Caudate nucleus (tissue), 63 donors: ENCODE measurements at places on chromosomes 2 and 18.

GRCh38 chr2:15561574-15562344 lies 625 bp upstream of the NBAS start:
- DNase-seq, result peak; percentile 44

- no peak for DNase-seq
Observed at GRCh38 chr2:129923265-129924091, 56.0 kb upstream of the RAB6C start.

DNA sequence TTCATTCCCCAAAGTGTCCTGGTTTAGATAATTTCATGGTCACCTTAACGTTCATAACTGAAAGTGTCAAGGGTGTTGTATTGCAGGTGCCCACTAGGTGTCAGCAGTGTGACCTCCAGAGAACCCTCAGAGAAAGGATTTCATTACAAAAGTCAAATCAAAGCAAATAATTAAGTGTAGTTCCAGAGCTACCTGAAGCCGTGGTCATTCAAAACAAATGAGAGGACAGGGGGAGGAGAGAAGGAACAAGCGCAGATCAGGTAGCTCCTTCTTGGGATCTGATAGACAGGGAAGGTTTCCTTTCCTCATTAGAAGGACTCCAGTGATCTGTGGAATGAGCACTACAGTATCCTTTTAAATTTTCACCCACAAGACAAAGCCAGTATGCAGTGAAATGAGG lies at the start of gene SLC9A4:
Gene SLC9A4, plus strand, starts transcription at position 207 of the 400 bp plus-strand sequence. CDS start 534 bp downstream, outside the sequence.
- no peak for DNase-seq

DNA sequence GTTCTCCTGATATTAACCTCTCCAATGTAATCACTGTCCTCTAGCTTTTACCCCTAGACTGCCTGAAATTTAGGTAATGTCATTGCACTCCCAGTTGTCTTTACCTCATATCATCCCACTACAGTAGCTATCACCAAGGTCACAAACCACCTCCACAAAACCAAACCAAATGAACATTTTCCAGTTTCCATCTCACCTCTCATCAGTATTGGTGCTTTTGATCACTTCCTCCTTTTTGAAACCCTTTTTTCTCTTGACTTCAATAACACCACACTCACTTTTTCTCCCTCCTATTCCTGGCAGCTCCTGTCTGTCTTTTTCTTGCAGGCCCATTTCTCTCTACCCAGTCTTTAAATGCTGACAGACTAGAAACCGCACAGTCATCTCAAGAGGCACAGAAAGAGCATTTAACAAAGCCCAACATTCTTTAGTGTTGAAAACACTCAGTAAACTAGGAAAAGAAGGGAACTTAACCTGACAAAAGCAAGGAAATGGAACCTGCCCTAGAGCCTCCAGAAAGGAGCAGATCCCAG lies 95.9 kb upstream of the SIX2 start:
- DNase-seq, result no peak

- DNase-seq, result no peak
Observed at GRCh38 chr18:57784034-57784800, 18.9 kb downstream of the ATP8B1 start.

DNA sequence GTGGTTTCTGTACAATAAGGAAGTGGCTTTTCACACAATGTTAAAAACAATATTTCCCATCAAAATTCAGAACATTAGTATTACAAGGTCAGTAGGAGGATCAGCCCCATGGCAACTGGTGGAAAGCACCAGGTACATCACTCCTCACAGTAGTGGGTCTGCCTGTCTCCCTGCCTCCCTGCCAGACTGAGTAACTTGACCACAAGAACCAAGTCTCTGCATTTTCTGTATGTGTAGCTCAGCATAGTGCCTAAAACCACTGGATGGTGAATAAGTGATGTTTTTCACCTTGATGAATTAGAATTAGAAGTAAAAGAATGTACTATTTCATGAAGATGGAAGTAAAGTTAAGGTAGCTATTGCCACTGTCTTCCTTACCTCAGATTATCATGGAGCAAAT lies 4.1 kb upstream of the WDR7 start:
- DNase-seq, result no peak

GRCh38 chr2:54783349-54783748 lies 59.9 kb downstream of the EML6 start:
- no peak for DNase-seq

GRCh38 chr2:237140689-237141285 lies 55.1 kb downstream of the COPS8 start:
- DNase-seq, result no peak

DNA sequence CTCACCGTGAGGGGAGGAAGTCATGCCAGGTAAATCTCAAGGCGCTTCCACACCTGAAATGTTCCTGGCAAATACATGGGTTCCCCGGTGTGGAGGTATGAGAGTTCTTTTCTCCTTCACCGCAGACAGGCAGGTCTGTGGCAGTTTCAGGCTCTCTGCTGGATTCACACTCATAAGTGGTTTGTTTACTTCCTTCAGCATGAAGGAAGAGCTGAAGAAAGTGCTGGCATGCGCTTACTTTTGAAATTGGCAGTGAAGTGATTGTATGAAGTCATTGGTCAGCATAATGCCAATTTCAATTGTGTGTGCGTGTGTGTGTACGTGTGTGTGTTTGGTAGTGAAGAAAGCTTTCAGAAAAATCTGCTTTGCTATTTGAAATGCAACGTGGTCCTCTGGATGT lies 43.4 kb downstream of the RNF144A start:
- DNase-seq, result no peak

DNA sequence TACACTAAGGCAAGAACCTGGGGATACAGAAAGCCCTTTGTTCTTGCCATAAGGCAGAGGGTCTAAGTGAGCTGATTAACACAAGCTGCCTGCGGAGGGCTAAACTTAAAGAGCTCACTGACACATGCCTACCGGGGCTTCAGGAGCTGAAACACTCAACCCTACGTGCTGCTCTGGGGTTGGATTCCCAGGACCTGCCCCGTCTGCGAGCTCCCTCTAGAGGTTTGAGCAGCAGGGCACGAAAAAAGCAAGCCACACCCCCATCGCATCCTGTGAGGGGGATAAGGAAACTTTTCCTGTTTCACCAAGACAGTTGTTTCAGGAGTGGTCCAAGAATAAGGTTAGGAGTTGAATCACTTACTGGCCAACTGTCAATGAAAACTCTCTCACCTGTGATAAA lies 562.1 kb downstream of the TMX3 start:
- no peak for DNase-seq

DNA sequence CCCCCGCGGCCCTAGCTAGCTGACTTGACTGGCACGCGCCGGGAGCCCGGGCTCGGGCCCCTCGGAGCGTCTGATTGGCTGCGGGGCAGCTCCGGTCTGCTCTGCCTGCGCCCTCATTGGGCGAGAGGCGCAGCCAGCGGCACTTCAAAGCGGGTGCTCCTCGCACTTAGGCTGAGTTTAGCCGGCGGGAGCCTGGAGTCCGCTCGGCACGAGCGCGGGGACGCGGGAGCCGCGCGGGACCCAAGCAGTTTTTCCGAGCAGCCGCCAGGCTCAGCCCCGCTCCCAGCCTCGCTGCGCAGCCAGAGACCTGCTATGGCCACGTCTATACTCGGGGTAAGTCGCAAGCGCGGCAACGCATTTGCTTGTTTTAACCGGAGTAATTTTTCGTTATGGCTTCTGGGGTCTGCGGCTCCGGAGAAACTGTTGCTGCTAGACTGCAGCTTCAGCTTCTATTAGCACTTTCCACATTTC lies at the start of gene SP9:
Gene SP9, plus strand, starts transcription at position 174 of the 471 bp plus-strand sequence. Its CDS starts 139 bp downstream, at position 313.
- no peak for DNase-seq

- no peak for DNase-seq
Observed at GRCh38 chr2:157246765-157247407, 10.6 kb upstream of the GALNT5 start.

DNA sequence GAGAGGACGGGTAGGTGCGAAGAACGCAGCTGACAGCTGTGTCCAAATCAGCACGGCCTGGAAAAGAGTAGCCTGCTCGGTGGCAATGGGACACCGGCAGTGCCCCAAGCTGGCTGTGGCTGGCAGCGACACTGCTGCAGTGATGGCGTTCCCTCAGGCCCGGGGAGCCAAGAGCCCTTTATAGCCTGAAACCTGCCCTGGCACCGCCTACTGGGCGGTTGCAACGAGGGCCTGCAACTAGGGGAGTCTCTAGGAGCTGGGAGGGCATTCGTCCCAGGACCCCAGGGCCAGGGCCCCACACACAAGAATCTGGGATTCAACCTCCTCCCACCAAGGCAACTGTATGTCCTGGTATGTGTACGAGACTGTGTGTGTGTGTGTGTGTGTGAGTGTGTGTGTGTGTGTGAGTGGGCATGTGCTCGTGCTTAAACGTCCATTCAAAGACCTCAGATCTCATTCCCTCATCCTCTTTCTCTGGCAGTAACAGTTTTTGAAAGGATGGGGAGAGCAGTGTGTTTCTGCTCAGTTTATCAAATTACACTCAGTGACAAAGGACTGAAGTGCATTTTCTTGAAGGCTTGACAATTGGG lies 6.8 kb upstream of the CYP26B1 start:
- no peak for DNase-seq

DNA sequence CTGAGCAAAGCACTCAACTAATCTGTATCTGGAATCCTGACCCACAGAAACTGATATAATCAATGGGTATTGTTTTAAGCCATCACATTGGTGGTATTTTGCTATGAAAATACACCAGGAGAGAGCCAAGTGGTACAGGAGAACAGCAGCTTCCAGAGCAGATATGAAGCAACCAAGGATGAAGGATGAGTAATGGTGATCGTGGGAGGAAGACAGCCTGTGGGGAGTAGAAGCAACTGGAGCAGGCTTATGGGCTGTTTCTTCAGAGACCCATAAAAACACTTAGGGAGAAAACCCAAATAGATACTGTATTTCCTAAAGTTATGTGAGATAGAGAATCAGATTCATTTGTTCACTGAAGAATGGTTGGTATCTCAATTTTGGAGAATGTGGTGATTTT lies 330.8 kb downstream of the NUP35 start:
- DNase-seq, result no peak

DNA sequence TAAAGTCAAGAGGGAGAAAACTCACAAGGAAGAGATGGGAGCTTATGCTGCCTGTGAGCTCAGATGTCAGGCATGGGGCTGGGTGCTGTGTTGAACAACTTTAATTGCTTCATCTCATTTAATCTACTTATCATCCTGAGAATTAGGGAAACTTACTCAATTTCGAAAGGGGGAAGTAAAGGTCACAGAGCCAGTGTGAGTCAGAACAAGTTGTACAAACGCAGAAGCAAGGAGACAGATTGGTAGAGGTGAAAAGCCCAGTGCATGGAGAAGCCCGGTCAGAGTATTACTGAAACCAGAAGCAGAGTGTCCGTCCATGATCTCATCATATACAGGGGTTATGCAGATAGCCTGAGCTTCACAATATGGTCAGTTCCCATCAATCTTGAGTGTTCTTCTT lies 281.1 kb upstream of the POU3F3 start:
- DNase-seq, result no peak

DNA sequence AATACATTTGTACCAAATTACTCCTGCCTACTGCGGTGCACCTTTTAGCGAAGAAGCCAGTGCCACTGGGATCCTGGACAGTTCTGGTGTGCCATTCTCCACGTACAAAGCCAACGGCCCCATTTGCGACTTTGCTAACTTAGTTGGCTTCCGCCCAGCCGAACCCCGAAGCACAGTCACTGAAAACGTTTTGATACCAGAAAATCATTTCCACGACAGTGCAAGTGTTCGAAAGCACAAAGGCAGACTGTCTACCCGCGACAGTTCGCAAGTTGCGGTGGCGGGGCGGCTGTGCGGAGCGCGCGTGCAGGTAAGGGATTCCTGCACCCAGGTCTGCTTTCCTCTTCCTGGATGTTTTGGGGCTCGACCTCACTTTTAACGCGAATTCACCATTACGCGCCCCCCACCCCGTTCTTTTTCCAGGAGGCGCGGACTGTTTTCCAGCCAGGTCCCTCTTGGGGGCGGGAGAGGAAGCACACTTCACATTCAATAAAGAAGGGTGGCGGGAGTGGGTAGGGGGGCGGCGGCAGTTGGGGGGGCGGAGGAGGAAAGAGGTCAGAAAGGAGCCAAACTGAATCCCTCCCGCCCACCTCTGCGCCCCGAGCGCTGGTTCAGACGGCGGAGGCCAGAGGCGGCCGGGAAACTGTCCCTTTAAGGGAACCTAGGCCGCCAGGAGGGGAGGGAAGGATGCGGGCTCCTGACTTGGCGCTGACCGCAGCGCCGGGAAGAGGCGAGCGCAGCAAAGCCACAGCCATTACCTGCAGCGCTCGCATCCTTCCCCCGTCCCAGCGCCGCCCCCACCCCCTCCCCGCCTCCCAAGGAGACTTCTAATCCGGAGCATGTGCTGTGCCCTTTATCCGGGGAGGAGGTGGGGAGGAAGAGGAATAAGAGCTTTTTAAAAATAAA lies 107.4 kb upstream of the KCTD1 start:
- no peak for DNase-seq

DNA sequence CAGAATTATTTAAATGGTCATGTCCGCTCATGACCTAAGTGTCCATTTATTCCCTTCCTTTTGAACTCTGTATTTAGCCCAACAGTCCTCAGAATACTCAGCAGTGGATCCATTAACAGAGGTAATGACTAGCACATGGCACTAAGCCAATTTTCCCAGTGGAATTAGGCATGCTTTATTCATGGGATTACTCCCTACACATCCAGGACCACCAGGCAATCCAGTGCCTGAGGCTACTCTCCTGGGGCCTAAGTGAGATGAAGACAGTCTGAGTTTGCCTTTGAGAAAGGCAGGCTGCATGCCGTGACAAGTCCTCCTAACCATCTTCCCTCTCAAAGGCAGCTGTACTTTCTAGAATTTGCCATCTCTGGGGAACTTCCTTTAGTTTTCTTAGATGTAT lies 128.6 kb downstream of the SPOPL start:
- DNase-seq, result no peak

- no peak for DNase-seq
Observed at GRCh38 chr2:190053426-190053825, 9.1 kb downstream of the MSTN start.

GRCh38 chr2:54258166-54258565 lies 2.1 kb upstream of the TSPYL6 start:
- DNase-seq, result no peak

DNA sequence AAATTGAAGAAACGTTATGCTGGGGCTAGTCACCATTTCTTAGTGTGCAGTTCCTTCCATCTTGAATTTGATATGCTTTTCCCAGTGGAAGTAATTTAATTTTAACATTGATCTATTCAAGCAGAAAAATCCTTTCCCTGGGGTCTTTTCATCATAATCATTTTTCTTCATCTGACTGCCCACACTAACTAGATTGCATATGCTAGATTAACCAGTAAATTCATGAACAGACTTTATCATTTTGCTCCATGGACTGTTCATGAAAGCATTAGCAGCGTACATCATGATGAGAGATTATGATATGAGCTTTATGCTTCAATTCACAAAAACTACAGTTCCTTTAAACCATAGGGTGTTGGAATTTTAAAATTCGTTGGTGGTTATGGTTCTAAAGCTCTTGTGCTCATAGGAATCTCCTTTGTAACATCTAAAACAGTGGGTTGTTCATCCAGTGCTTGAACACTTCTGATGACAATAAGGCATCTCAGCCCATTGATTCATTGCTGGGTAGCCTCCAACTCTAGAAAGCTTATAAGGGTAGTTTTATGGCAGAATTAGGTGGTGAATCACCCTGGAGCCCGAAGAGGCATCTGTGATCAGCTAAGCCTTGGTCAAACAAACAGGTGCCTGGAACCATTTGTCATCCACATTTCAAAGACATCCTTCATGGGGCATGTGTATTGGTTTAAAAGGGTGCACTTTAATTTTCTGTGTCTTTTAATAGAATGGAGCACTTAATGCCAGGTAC lies 77.2 kb upstream of the NDUFV2 start:
- no peak for DNase-seq

- no peak for DNase-seq
Observed at GRCh38 chr2:81462420-81462819, 1157.9 kb upstream of the LRRTM1 start.

GRCh38 chr18:8450013-8450412 lies 159.2 kb upstream of the RAB12 start:
- no peak for DNase-seq
